ENCODE measurements at places on chromosomes 1 and 21.

GRCh38 chr1:168386492-168386891 lies 105.8 kb downstream of the TBX19 start:
- no peak for DNase-seq

DNA sequence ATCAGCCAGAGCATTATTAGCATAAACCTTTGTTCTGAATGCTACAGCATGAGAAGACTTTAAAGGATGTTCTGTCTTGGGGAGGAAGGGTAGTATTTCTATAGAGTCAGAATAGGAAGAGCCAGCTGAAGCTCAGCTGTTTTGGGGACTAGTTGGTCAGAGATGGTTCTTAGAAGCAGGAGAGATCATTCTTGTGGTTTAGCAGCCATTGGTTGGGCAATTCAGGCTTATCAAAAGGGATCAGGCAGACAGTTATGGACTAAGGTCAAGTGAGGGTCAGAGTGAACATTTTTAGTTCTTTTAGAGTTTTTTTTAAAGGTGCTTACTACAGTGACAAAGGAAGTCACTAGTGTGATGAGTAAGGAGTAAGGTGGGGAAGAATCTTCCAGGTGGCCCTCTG lies 245.5 kb downstream of the RPS6KC1 start:
- no peak for DNase-seq

GRCh38 chr1:59063501-59063900 lies 233.4 kb upstream of the FGGY start:
- DNase-seq, result no peak

DNA sequence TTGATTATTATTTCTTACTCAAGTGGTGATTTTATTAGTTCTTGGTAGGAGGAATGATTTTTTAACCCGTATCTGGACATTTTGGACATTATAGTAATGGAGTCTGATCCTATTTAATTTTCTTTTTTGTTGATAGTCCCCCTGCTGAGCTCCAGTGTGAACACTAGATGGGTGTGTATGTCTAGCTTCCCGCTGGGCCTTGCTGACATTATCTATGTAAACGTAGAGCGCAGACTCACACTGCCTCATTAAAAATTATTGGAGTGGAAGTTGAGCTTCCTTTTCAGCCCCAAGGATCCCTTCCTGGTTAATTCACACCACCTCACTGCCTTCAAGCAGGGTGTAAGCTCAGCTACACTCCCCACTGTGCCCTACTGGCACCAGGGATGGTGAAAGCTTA lies 467.6 kb upstream of the PKN2 start:
- DNase-seq, result no peak

- no peak for DNase-seq
Observed at GRCh38 chr21:33058527-33058926, 11.4 kb upstream of the OLIG1 start.

DNA sequence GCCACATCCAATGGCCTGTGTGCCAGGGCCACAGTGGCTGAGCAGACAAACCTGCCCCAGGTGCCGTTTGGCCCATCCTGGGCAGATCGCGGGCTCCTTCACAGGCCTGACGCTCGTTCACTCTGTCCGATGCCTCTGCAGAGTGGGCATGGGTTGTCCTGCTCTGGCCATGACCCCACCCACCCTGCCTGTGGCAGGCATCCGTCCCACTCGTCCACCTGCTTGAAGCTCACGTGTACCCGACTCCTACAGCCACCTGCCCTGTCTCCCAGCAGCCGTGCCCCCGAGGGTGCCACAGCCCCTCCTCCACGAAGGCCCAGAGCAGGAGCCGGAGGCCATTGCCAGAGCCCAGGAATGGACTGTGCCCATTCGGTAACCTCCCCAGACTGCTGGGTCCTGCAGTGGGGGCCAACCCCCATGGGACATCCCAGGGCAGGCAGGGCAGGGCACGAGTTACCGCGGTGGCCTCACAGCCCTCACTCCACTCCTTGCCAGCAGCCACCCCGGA lies 41.9 kb downstream of the TRIM11 start:
- DNase-seq, result no peak

DNA sequence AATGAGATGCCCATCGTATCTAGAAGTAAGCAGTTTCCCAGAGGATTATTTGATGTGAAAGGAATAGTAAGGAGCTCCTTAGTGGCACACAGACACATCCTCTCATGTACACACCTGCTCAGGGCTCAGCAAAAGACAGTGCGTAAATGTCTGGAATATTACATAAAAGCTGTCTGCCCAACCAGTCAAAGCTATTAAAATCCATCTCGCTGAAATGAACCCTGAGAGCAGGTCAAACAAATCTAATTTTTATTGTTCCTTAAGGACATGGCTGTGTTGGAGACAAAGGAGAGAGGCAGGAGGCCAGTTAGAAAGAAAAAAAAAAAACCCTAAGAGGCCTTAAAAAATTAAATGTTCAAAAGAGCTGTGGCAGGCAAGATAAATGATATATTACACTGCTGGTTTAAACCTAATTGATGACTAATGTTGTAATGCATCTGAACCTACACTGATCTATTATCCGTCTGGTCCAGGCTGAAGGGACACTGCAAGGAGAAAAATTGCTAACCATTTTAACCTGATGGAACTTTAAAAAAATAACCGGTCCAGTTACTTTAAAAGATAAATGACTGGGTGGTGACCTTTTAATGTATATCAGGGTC lies 58.5 kb upstream of the FGGY start:
- DNase-seq, result no peak

DNA sequence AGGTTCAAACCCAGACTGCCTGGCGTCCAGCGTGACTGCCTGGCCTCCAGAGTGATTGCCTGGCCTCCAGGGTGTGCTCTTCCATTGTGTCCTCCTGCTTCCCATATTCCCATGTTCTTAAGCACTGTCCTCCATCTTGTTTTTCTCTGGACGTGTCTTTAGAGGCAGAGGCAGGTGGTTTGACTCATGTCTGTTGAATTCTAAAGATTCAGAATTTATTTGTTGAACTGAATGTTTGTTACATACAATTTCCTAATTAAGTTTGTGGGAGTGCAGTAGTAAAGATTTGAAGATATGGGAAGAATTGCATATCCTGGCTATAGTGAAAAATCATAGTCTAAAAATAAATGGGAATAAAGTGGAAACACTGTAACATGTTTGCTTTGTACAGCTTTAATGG lies 18.3 kb downstream of the ST6GALNAC3 start:
- DNase-seq, result no peak

DNA sequence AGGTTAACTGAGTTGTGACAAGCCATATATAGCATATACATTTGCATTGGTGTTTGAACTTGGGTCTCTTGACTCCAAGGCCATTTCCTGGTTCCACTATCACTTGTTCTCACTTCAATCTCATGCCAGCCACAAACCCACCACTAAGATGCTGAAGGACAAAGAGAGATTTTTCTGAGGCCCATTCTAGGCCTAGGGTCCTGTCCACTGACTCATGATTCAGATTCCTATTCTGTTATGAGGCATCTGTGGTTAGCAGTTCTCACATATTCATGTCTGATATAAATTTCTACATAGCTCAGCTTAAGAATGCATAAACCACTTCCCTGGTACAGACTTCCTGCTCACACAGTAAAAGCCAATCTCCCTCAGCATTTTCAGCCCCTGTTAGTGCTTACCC lies 326.1 kb upstream of the BEND5 start:
- DNase-seq, result peak; percentile 18

GRCh38 chr1:76746206-76746605 lies 121.1 kb upstream of the ST6GALNAC5 start:
- no peak for DNase-seq

GRCh38 chr21:32392299-32392879 lies 423 bp downstream of the URB1 start:
- DNase-seq, result no peak

GRCh38 chr1:206457408-206458120 lies 12.7 kb upstream of the IKBKE start:
- no peak for DNase-seq

DNA sequence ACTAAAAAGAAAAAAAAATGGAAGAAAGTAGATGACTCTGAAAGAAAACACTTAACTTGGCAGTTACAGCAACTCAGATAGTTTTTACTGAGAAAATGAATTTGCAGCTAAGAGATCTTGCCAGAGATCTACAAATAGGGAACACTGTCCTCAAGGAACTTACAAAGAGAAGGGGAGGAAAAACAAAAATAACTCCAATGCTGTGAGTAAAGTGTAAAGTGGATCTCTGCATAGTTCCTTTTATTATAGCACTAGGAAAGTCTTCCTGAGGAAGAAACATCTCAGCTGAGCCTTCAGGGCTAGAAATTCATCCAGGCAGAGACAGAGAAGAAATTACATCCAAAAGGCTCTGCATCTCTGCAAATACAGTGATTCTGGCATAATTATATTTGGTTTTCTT lies 3.9 kb downstream of the CD1B start:
- DNase-seq, result no peak

- no peak for DNase-seq
Observed at GRCh38 chr21:38958323-38958705, 152.6 kb downstream of the ETS2 start.

- no peak for DNase-seq
Observed at GRCh38 chr1:18313523-18313922, 167.2 kb upstream of the KLHDC7A start.

DNA sequence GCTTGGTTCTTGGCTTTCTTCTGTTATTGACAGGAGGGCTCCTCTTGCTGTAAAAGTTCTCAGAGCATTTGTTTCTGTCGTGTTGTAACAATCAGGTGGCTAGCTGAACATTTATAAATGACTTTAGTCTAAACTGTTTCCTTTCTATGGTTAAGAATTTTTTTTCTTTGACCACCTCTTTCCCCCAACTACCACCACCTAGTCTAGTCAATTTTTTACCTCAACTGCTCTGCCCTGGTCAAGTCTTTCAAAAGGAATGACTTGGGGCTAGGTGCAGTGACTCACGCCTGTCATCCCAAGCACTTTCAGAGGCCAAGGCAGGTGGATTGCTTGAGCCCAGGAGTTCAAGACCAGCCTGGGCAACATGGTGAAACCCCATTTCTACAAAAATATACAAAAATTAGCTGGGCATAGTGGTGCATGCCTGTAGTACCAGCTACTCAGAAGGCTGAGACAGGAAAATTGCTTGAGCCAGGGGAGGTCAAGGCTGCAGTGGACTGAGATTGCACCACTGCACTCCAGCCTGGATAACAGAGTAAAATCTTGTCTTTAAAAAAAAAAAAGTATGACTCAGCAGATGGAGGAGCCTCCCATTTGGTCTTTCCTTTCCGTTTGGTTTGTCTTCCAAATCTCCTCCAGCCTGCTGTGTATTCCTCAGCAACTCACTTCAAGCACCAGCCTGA lies 40.7 kb downstream of the MAP3K21 start:
- peak; percentile 5 for DNase-seq

DNA sequence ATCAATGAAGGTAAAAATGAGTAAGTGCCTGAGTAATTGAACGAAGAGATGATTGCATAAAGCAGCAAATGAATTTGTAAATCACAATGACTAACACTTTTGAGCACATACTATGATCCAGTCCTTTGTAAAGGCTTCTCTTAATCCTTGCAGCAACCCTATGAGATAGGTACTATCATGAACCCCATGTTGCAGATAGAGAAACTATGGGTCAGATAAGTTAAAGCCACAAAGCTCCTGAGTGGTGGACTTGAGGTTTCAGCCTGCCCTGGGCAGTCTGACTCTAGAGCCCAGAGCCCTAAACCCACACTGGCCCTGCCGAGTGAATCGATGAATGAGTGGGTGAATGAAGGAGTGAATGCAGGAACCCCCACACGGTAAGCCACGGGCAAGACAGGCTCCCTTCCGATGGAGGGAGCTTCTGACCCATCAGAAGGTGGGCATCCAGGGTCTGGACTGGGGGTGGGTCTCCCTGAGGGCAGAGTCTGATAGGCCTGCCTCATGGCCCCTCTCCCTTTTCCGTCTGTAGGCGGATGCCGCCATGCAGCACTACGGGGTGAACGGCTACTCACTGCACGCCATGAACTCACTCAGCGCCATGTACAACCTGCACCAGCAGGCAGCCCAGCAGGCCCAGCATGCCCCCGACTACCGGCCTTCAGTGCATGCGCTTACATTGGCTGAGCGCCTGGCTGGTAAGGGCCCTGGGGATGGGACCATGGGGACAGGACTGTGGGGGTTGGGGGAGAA lies 17.0 kb downstream of the DMBX1 start:
- no peak for DNase-seq

DNA sequence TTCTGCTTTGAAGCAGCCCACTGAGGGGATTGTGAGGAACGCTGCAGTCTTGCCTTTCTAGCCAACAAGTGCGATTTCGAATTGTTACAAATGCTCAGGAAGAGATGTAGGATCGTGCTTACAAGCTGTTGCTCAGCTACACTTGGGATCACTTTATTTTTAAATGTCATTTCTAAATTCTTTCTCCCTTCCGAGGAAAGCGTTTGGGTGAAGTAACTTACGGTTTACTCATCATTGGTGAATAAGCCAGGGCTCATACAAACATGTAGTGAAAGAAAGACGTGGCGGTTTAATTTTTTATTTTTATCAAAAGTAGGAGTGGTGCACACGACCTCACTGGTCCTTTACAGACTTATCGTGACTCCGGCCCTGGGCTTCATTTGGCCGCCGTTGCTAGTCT lies 386.6 kb downstream of the KIF26B start:
- no peak for DNase-seq

DNA sequence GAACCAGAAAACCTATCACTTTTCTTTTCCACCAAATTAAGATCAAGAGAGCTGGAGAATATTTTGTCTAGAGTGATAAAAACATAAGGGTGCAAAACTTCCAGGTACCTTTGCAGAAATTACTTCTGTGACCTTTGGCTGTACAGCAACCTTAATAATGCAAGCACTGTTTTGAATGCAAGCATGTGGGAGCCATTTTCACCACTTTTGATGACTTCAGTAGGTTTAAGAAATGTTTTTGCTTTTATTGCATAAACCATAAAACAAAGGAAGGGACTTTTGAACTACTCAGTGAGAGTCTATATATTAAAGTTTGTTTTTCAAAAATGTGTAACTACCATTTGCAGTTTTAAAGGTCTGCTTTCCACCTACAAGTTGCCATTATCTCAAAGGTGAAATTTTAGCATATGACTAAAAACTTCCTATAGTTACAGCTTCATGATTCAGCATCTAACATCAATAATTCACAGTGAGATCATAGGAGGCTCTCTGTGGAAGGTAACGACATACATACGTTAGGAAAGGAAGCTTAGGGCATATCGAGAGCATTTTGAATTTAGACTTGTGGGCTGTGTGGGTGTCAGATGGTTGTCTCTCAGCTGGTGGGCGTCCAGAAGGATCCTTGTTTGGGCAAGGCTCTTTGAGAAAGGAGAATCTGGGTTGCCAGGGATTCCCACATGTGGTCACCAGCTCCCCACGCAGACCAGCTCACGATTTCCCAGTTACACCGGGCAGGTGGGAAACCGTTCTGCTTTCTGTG lies 1.1 kb upstream of the GADD45A start:
- no peak for DNase-seq

GRCh38 chr1:84426376-84426775 lies 28.1 kb downstream of the DNASE2B start:
- DNase-seq, result no peak

- DNase-seq, result no peak
Observed at GRCh38 chr1:93705892-93706500, 24.4 kb upstream of the BCAR3 start.

- no peak for DNase-seq
Observed at GRCh38 chr1:226904772-226905171, 34.4 kb downstream of the PSEN2 start.

GRCh38 chr1:25502957-25503356 lies 40.4 kb upstream of the LDLRAP1 start:
- no peak for DNase-seq

- no peak for DNase-seq
Observed at GRCh38 chr1:228397966-228398365, 8.7 kb downstream of the TRIM11 start.

Measured in AG09319 (cell line).